Foreskin melanocyte (primary cell): ENCODE measurements at places on chromosomes 7 and 10.
A peak's percentile ranks its signal among the peaks of the same experiment; 100 is the strongest.

DNA sequence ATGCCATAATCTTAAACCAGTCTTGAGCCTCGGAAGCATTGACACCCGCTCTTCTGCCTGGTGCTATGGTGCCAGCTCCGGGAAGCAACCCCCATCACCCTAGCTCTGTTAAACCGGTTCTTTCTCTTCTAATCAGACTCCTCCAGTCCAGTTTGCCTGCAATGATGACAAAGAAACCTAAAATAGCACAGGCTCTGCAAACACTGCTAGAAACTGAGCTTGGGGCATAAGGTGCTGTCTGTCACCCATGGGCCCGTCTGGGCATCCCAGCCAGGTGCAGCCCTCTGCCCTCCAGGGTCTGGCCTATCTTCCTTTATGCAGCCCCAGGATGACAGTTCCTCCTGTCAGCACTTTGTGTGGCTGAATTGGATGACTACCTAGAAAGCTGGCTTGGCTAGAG lies 14.2 kb upstream of the CAMK2G start:
- DNase-seq = no peak

- DNase-seq = no peak
Measured at GRCh38 chr7:15916681-15917380, 230.3 kb upstream of the MEOX2 start.

DNA sequence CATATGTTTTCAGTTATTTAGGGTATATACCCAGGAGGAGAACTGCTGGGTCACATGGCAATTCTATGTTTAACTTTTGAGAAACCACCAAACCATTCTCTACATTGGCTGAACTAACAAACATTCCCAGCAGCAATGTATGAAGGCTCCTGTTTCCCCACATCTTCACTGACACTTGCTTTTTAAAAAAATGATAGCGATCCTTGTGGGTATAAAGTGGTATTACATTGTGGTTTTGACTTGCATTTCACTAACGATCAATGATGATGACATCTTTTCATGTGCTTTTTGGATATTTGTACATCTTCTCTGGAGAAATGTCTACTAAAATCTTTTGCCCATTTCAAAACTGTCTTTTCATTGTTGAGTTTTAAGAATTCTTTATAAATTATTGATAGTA lies 51.2 kb upstream of the ANAPC16 start:
- peak; percentile 12 for DNase-seq

GRCh38 chr7:144027974-144028373 lies 20.8 kb upstream of the OR2A5 start:
- no peak for DNase-seq

DNA sequence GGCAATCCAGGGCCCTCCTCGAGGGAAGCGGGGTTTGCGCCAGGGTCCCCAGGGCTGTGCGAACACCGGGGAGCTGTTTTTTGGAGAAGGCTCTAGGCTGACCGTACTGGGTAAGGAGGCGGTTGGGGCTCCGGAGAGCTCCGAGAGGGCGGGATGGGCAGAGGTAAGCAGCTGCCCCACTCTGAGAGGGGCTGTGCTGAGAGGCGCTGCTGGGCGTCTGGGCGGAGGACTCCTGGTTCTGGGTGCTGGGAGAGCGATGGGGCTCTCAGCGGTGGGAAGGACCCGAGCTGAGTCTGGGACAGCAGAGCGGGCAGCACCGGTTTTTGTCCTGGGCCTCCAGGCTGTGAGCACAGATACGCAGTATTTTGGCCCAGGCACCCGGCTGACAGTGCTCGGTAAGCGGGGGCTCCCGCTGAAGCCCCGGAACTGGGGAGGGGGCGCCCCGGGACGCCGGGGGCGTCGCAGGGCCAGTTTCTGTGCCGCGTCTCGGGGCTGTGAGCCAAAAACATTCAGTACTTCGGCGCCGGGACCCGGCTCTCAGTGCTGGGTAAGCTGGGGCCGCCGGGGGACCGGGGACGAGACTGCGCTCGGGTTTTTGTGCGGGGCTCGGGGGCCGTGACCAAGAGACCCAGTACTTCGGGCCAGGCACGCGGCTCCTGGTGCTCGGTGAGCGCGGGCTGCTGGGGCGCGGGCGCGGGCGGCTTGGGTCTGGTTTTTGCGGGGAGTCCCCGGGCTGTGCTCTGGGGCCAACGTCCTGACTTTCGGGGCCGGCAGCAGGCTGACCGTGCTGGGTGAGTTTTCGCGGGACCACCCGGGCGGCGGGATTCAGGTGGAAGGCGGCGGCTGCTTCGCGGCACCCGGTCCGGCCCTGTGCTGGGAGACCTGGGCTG lies 26.0 kb downstream of the PRSS2 start:
- no peak for DNase-seq
